ENCODE measurements at places on chromosomes 2 and 18. TPM values are rescaled to one million over a fixed set of nuclear protein-coding genes. Genes with fewer than 3 reads are reported as not detected.

ZNF385B gene
- total RNA-seq: not detected

- H3K4me3 ChIP-seq: no peak overlapping the region
- H3K27ac ChIP-seq: no peak overlapping the region
- no peak for DNase-seq
- H3K4me1 ChIP-seq: peaks cover 39% of the 10 kb centered on the region
- H3K36me3 ChIP-seq: no peaks in the 10 kb centered on the region
Measured at GRCh38 chr2:65393743-65394422, 38.5 kb downstream of the SPRED2 start.

DNA sequence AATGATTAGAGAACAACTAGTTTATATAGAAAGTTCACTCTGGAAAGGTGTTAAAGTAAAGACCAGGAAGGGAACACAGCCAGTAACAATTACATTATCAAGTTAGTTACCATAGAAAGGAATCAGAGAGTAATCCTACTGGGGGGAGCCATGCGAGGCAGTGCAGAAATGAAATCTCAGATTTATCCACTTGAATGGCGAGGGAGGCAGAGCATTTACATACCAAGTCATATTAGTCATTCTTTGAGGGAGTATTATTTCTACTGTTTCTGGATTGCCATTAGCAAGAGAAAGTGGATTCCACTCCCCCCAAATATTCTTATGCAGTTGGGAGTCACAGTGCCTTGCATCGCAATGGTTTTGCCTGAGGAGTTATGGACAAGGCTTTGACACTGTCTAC lies 472.7 kb upstream of the TRIB2 start:
- H3K27ac ChIP-seq: no peak overlapping the region
- H3K36me3 ChIP-seq: no peaks in the 10 kb centered on the region
- H3K27me3 ChIP-seq: no peaks in the 10 kb centered on the region
- no peak overlapping the region for H3K4me3 ChIP-seq
- DNase-seq: no peak

DNA sequence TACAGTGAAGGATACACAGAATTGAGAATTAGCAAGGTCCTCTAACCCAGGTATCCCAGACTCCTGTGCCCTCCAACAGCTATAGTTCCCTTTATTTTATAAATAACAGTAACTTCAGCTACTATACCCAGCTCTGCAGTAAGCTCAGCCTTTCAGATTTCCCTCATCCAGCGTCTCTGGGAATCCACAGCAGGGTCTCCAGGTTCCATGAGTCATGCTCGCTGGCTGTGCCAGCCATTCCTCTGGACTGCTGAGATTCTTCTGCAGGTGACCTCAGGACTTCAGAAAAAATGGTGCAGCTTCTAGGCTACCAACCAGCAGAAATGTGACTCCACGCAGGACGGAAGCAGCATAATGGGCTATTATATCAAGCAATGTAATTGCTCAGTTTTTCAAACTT lies 419.3 kb downstream of the ZNF516 start:
- H3K4me3 ChIP-seq: no peak overlapping the region
- no peak for DNase-seq
- no peaks in the 10 kb centered on the region for H3K36me3 ChIP-seq

SAG gene
- total RNA-seq: 0.31 TPM

RBBP8 gene
- total RNA-seq: 81.5 TPM

ACTG2 gene
- 0.27 TPM for total RNA-seq

- H3K4me3 ChIP-seq: no peak overlapping the region
- H3K27me3 ChIP-seq: no peaks in the 10 kb centered on the region
- no peaks in the 10 kb centered on the region for H3K36me3 ChIP-seq
- DNase-seq: no peak
- no peak overlapping the region for H3K27ac ChIP-seq
- no peaks in the 10 kb centered on the region for H3K4me1 ChIP-seq
Measured at GRCh38 chr2:35503311-35503710, 852.3 kb upstream of the CRIM1 start.

DNA sequence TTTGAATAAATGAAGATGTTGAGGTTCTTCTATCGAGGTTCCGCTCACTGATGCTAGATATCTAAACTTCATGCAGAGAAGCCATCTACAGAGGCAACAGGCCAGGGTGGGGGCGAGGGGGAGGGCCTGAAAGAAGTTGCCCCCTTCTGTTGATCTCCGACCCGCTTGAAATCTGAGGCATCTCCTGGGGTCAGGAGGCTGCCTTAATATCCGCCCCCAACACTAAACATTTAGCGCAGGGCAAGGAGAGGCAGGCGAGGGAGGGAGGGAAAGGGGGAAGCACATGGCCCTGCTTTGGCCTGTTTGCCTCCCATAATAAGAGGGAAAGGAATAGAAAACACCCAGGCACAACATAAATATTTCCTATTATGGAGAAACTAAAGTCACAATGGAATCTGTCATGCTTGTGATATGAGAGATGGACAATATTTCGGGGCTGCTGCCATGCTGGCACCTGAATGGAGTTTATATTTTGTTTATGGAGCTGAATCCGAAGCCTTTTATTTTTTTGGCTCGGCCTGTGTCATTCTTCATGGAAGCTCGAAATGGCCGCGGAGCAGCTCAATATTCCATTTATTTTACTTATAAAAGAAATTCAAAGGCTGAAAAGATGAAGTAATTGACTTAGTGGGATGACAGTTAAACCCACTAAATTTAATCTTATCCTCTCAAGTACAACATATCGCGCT lies 221.1 kb downstream of the INSIG2 start:
- H3K27ac ChIP-seq: peak overlapping the region; percentile 93
- H3K36me3 ChIP-seq: peaks cover 2% of the 10 kb centered on the region
- peaks cover 13% of the 10 kb centered on the region for H3K27me3 ChIP-seq
- H3K4me1 ChIP-seq: peaks cover 4% of the 10 kb centered on the region

GALR1 gene
- total RNA-seq: not detected

GRCh38 chr2:147019311-147019710 lies 825.5 kb upstream of the ACVR2A start:
- no peak overlapping the region for H3K27ac ChIP-seq
- no peaks in the 10 kb centered on the region for H3K4me1 ChIP-seq
- no peaks in the 10 kb centered on the region for H3K27me3 ChIP-seq
- no peaks in the 10 kb centered on the region for H3K36me3 ChIP-seq
- DNase-seq: no peak

GRCh38 chr18:48956356-48956755 lies 5.6 kb upstream of the SMAD7 start:
- H3K27me3 ChIP-seq: no peaks in the 10 kb centered on the region
- no peaks in the 10 kb centered on the region for H3K36me3 ChIP-seq
- no peak for DNase-seq
- no peak overlapping the region for H3K4me3 ChIP-seq
- no peak overlapping the region for H3K27ac ChIP-seq

GRCh38 chr2:215487002-215487372 lies 51.1 kb upstream of the FN1 start:
- no peak overlapping the region for H3K27ac ChIP-seq
- no peak for DNase-seq
- H3K4me1 ChIP-seq: no peaks in the 10 kb centered on the region
- no peak overlapping the region for H3K4me3 ChIP-seq

GRCh38 chr2:2859164-2859563 lies 518.5 kb downstream of the EIPR1 start:
- H3K27ac ChIP-seq: no peak overlapping the region
- no peaks in the 10 kb centered on the region for H3K4me1 ChIP-seq
- no peak overlapping the region for H3K4me3 ChIP-seq
- no peaks in the 10 kb centered on the region for H3K27me3 ChIP-seq

RESP18 gene
- total RNA-seq: not detected

DNA sequence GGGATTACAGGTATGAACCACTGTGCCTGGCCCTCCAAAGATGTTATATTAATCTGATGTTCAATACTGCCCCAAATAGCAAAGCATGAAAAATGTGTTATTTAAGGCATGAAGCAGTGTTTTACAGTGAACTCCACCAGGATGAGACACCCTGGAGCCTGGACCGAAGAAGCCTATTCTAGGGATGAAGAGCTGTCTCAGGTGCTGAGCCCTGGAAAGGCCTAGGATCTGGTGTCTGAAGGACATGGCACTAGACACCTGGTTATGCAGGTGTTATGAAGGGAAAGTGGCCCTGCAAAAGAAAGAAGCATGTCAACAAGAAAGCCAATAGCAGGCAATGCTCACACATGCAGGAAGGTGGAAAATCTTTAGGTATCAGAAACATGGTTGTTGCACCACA lies 374.4 kb downstream of the CLIP4 start:
- DNase-seq: no peak
- no peaks in the 10 kb centered on the region for H3K4me1 ChIP-seq
- H3K27ac ChIP-seq: no peak overlapping the region
- H3K27me3 ChIP-seq: no peaks in the 10 kb centered on the region

POTEJ gene
- not detected for total RNA-seq

ANKRD23 gene
- total RNA-seq: 2.7 TPM

XDH gene
- not detected for total RNA-seq

DNA sequence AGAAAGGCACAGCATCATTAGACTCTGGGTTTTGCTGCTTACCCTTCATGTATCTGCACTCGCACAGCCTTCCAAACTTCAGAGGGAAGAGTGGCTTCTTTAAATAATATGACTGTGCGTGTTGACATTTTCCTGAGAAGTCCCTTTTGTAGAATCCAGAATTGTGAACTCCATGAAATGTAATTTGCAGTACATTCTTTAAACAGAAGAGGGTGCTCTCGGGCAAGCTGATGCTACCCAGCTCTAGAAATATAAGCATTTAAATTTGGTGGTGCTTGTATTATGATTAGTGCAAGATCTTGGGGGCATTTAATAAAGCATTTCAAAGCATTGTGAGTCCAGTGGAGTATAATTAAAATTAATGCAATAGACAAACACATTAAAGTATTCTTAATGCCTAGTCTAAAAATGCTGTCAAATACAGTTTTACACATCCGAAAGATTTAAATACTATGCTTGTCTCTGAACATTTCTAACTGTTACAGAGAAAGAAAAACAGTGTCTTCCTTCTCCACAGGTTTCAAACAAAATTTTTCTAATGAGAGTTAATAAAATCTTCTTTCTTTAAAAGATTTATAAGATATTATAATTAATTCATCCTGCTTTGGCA lies 17.3 kb upstream of the GTF2A1L start:
- no peaks in the 10 kb centered on the region for H3K27me3 ChIP-seq
- DNase-seq: no peak
- no peak overlapping the region for H3K27ac ChIP-seq

USP40 gene
- 17.7 TPM for total RNA-seq

DNA sequence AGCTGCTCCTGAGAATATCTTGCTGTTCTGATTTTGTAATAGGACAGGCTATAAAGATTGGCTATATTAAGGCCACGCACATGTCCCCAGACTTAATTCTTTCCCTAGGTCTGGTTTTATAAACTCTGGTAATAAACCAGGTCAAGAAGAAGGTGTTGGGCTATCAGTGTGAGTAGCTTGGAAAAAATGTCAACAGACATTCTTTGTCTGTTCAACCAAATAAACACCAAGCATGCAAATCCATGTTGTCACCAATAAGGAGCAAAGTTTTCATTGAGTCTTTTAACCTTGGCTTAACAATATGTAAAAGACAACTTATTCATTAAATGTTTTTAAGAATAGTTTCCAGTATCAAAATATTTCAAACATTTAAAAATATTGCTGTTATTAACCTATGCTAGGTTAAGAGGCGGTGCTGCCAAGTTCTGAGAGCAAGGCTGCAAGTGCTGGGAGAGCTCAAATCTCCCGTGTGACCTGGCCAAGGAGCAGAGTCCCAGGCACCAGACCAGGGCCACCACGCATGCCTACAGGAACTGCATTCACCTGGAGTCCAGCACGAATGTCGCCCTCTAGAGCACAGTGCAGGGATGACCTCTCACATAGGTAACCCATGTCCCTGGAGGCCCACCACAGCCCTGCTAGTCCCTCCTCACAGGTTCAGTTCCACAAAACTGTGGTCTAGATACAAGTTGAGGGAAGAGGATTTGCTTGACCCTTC lies 120.5 kb upstream of the POU3F3 start:
- H3K27ac ChIP-seq: no peak overlapping the region
- no peaks in the 10 kb centered on the region for H3K36me3 ChIP-seq
- peaks cover 9% of the 10 kb centered on the region for H3K4me1 ChIP-seq
- H3K4me3 ChIP-seq: no peak overlapping the region
- DNase-seq: peak; percentile 19

DNA sequence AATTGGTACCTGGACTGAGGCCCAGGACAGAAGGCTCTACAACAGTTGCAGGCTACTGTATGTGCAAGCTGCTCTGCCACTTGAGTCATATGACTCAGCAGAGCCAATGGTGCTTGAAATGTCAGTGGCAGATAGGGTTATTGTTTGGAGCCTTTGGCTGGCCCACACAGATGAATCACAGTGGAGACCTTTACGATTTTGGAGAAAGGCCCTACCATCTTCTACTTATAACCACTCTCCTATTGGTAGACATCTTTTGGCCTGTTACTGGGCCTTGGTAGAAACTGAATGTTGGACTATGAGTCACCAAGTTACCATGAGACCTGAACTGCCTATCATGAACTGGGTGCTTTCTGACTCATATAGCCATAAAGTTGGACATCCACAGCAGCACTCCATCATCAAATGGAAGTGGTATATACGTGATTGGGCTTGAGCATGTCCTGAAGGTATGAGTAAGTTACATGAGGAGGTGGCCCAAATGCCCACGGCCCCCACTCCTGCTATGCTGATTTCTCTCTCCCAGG lies 88.9 kb upstream of the NRXN1 start:
- H3K27me3 ChIP-seq: no peaks in the 10 kb centered on the region
- no peak overlapping the region for H3K4me3 ChIP-seq
- H3K27ac ChIP-seq: no peak overlapping the region
- DNase-seq: no peak

GRCh38 chr2:29561628-29562027 lies 359.8 kb downstream of the ALK start:
- H3K27me3 ChIP-seq: peaks cover 4% of the 10 kb centered on the region
- DNase-seq: no peak
- no peak overlapping the region for H3K4me3 ChIP-seq
- no peak overlapping the region for H3K27ac ChIP-seq
- H3K36me3 ChIP-seq: no peaks in the 10 kb centered on the region

SRD5A2 gene
- not detected for total RNA-seq

DNA sequence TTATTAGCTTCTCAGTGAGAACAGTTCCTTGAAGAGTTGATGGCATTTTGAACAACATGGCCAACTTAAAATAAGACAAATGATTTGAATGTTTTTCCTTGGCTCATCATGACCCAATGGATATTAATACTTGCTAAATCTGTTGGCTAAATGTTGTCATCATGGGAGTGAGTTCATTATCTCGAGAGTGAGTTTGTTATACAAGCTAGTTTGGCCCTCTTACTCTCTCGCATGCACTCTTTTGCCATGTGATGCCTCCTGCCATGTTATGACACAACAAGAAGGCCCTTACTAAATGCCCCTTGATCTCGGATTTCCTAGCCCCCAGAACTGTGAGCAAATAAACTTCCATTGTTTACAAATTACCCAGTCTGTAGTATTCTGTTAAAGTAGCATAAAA lies 22.9 kb upstream of the SANBR start:
- no peaks in the 10 kb centered on the region for H3K27me3 ChIP-seq
- peaks cover 8% of the 10 kb centered on the region for H3K36me3 ChIP-seq
- H3K4me1 ChIP-seq: peaks cover 18% of the 10 kb centered on the region
- H3K27ac ChIP-seq: no peak overlapping the region
- H3K4me3 ChIP-seq: no peak overlapping the region
- DNase-seq: no peak

GRCh38 chr2:190179754-190180312 lies 117.3 kb upstream of the MSTN start:
- H3K4me1 ChIP-seq: peaks cover 6% of the 10 kb centered on the region
- peak overlapping the region; percentile 56 for H3K4me3 ChIP-seq
- DNase-seq: no peak
- H3K27me3 ChIP-seq: peaks cover 51% of the 10 kb centered on the region
